HT-29 (cell line): ENCODE measurements at places on chromosomes 4 and X. TPM values are rescaled to one million over a fixed set of nuclear protein-coding genes. Genes with fewer than 3 reads are reported as not detected.

TRPC5OS gene
- not detected in 2 replicates for total RNA-seq

RBM3 gene
- 134 and 135 TPM in 2 replicates for total RNA-seq

ANXA10 gene
- 50.8 and 66.4 TPM in 2 replicates for total RNA-seq

VSIG4 gene
- not detected in 2 replicates for total RNA-seq

MMGT1 gene
- total RNA-seq: 8.7 and 9.9 TPM in 2 replicates

DUSP9 gene
- not detected in 2 replicates for total RNA-seq
